ENCODE measurements at places on chromosomes 1 and 21.

GRCh38 chr21:32315511-32316281, 17.0 kb downstream of the MRAP start:
- DNase-seq = no peak

DNA sequence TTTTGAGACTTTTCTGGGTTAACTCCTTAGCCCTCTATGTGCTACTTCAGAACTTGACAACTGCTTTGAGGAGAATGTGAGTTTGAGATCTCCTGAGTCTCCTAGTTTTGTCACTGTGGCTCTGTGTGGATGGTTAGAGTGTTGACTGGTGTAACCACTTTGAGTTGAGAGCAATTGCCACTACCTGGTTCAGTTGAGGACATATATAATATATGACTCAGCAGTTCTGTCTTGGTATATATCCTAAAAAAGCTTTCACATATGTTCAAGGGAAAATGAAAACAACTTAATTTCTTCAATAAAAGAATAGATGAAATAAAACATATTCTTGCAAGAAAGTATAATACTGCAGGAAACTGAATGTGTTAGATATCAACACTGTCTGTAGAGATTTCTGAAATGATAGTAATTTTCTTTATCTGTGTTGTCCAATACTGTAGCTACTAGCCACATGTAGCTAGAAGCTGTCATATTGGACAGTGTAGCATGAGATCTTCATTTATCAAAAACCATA, 96.7 kb upstream of the QSOX1 start:
- DNase-seq = no peak

GRCh38 chr21:34844013-34844923, 175.5 kb downstream of the CLIC6 start:
- DNase-seq = no peak

DNA sequence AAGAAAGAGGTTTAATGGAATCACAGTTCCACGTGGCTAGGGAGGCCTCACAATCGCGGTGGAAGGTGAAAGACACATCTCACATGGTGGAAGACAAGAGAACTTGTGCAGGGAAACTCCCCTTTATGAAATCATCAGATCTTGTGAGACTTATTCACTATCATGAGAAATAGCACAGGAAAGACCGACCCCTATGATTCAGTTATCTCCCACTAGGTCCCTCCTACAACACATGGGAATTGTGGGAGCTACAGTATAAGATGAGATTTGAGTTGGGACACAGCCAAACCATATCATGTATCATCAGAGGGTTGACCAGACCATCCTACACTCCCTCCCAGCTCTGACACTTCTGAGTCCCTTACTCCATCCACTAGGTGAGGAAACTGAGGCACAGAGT, 143.9 kb upstream of the KLHDC7A start:
- no peak for DNase-seq

- no peak for DNase-seq
Observed at GRCh38 chr1:190807629-190808028, 330.0 kb upstream of the BRINP3 start.

DNA sequence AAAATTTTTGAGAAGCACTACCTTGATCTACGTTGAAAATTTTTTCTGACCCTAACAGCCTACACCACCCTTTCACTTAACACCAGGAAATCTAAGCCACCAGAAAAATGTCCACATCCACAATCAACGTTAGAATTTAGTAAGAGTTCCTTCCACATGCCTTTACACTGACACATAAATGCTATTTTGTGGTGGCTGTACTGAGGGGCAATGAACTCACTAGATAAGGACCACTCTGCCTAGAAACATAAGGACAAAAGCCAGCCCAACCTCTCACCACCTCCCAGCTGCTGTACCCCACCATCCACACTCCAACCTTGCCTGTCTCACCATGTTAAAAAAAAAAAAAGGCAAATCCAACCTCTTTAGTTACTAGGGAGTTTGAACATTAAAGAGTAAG, 29.8 kb downstream of the PARP1 start:
- no peak for DNase-seq
